ENCODE measurements at places on chromosomes 5 and 9.

- no peak for DNase-seq
These were observed 232.6 kb upstream of the TNC start for GRCh38 chr9:115350548-115350947.

- no peak for DNase-seq
These were observed 114.8 kb downstream of the ROR2 start for GRCh38 chr9:91835216-91835615.

DNA sequence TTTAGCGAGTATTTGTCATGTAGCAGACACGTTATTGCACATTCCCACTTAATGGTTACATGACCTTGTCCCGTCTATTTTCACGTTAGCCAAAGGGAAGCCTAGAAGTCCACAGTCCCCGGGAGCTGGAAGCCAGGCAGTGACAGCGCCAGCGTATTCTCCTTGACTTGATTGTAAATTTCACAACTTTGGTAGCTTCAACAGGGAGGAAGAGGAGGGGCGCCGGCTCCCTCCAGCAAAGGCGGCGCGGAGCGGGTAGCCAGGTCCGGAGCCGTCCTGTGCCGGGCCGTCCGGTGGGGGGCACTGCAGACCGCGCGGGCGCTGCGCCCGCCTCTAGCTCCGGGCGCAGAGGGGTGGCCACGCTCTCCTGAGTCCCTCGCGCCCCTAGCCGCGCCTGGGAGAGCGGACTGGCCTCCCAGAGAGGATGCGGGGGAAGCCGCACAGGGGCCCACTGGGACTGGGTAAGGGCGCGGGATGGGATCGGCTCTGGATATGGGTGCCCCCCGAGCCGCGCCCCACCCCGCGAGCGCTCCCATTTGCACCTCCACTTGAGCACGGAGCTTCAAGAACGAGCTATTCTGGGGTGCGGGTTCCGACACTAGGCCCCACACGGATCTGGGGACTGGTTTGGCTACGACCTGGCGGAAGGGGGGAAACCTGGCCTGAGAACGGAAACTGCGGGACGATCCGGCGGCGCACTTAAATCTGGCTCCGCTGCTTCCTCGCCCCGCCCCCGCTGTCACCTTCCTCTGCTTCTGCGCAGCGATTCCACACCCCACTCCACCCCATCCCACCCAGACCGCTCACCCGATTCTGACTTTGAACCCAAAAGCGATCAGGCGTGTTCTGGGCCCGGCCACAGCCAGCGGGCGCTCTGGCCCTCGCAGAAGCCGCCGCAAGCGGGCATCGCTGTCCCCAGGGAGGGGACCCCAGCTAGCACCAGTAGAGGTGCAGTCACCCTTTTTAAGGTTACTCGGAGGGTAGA, 23.8 kb downstream of the KLF4 start:
- no peak for DNase-seq

GRCh38 chr9:112072721-112073638, 102.1 kb downstream of the SUSD1 start:
- DNase-seq, result no peak

- DNase-seq, result no peak
These were observed 38.0 kb upstream of the PRDM12 start for GRCh38 chr9:130626249-130626996.

- DNase-seq, result no peak
These were observed 198.1 kb downstream of the SYK start for GRCh38 chr9:90999425-91000397.

DNA sequence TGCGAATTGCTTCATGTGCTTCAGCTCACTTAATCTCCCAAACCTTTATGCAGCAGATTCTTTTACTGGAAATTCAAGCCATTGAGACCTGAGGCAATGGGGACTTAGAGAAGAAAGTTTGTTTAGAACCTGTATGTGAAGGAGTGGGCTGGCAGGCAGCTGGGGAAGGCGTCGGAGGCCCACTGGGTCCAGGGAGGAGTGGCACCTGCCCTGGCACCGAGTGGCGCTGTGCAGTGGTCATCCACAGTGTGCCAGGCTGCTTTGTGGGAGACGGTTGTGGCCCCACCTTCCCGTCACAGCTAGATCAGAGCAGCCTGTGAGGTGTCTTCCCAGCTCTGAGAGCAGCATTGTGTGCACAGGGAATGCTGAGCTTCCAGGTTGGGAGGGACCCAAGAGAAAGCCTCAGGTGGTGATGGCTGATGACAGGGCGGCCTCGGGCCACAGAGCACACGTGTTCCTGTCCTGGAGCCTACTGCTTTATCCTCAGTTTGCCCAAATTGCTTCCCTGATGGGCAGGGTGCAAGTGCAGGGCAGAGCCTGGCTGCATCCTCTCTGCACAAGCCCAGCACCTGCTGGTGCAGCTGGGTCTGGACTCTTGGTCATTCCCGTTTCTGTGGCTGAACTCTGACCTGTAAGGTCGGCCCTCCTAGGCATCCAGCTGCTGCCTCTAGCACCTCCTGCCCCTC, 175.2 kb downstream of the CACNA1B start:
- peak; percentile 11 for DNase-seq

- no peak for DNase-seq
These were observed 12.6 kb downstream of the ANKDD1B start for GRCh38 chr5:75623846-75624245.

DNA sequence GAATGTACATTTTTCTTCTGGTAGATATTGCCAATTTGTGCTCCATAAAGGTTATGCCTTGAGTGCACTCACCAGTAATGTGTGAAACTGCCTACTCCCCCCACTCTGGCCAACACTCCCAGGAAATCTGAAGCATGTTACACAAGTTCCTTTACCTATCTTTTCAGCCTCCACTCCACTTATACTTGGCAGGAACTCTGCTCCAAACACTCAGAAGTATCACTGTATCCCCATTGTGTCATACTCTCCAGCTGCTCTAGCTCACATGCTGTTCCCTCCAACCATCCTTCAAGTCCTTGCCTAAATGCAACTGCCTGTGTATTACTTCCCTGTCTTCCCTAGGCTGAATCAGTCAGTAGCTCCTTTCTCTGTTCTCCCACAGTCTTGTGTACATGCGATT, 28.3 kb downstream of the POU4F3 start:
- DNase-seq, result no peak

GRCh38 chr9:113129884-113130283, 20.9 kb upstream of the SLC31A2 start:
- DNase-seq, result no peak

- DNase-seq, result no peak
These were observed 133.3 kb downstream of the CDH12 start for GRCh38 chr5:22719842-22720241.

- no peak for DNase-seq
These were observed 85.8 kb downstream of the SECISBP2 start for GRCh38 chr9:89404074-89404473.

DNA sequence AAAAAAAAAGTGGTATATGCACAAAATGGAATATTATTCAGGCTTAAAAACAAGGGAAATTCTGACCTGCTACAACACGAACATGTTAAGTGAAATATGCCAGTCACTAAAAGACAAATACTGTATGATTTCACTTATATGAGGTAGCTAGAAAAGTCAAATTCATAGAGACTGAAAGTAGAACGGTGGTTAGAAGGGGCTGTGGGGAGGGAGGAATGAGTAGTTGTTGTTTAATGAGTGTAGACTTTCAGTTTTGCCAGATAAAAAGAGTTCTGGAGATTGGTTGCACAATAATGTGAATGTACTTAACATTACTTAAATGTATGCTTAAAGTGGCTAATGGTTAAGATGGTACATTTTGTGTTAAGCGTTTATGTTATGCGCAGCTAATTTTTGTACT, 79.5 kb upstream of the IL12B start:
- no peak for DNase-seq

DNA sequence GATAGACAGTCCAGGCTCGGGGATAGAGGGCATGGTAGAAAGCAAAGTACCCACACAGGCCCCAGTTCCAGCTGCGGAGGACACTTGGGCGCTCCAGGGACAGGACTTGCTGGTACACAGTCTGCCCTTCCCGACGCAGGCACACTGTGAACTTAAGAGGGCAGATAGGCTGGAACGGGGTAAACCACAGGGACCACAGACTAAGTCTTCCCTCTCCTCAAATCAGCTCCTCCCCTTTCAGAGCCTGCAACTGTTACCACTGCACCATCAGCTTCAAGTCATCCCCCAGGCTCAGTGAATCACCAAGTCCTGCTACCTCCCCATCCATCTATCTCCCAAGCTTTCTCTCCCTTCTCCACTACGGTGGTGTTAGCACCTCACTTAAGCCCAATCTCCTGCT, 7.3 kb downstream of the GBA2 start:
- no peak for DNase-seq

DNA sequence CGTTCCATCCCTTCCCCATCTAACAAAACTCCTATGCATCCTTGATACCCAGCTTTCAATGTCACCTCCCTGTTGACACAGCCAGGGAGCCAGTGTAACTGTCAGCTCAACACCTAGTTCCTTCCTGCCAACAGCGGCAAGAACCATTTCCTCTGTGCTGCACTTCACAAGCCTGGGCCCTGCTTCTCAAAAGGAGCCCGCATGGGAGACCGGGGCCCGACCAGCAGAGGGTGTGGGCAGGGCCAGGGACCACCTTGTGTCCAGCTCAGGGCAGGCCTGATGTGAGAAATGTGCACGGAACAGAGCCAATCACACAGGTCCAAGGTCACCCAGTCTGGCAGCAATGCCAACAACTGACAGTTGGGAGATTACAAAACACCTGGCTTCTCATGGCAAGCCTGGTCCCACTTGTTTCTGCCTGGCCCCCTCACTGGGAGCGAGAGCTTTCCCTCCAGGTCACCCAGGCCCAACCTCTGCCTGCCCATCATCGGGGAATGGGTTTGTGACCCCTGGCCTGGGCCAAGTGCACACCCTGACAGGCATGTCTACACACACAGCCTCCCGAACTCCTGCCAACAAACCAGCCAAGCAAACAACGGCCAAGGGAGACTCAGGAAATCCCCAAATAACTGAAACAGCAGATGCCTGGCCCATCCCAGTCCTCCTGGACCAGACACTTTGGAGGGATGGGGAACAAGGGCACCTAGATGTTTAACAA, 3.1 kb downstream of the RNF44 start:
- DNase-seq, result peak; percentile 81

DNA sequence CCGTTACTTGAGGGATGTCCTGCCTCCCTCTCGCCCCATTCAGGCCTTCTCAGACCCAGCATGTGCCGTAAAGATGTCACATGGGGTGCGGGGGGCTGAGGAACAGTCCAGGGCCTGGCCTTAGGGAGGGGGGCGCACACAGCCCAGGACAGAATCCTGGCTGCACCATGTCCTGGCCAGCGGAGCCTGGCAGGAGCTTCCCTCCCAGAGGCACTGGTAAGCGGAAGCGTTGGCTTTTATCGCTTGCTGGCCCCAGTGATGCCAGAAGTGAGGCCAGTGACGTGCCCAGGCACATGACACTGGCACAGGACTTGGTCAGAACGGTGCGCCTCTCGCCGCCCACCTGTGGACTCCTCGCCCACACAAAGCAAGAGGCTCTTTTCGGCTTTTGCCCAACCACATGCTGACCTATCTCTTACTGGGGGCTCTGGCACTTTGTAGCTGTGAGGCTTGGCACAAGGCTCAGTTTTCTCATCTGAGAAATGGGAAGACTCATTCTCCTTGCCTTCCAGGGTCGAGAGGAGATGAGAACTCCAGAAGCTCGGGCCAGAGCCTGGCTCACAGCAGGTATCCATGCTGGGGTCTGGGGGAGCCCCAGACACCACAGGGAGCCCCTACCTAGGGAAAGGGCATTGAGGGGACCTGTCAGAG, 59.0 kb downstream of the LMX1B start:
- no peak for DNase-seq

GRCh38 chr5:96297867-96298266, 135.2 kb downstream of the PCSK1 start:
- peak; percentile 36 for DNase-seq

GRCh38 chr5:111749303-111750026, 7.5 kb downstream of the NREP start:
- no peak for DNase-seq

DNA sequence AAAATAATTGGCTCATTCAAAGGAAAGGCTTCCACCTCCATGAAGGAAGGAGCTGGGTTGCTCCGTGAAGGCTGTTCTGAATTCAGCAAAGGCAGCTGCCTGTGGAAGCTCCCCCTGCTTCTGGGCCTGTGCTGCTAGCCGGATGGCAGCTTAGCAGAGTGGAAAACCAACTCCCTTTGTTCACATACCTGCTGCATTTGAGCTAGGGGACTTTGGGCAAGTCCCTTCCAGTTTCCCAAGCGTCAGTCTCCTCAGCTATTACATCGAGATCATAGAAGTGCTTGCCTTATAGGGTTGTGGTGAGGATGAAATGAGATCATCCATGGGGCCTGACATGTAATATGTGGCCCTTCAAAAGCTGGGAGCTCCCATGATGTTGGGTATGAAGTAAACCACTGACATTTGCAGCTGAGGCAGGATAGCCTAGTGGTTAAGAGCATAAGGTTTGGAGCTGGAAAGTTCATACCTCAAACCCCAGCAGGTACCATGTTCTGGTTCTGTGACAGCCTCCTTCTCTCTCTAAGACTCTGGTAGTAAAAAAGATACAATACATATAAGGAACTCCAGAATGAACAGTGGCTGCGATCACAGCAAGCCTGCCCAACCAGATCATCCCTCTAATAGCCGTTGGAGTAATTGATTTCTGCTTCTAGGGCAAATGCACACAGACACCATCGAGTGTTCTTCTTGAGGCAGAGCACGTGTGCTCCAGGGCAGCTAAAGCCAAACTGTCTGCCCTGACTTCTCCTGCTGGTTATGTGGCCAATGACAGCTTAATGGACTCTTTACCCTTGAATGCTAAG, 11.0 kb upstream of the DENND1A start:
- DNase-seq, result no peak

DNA sequence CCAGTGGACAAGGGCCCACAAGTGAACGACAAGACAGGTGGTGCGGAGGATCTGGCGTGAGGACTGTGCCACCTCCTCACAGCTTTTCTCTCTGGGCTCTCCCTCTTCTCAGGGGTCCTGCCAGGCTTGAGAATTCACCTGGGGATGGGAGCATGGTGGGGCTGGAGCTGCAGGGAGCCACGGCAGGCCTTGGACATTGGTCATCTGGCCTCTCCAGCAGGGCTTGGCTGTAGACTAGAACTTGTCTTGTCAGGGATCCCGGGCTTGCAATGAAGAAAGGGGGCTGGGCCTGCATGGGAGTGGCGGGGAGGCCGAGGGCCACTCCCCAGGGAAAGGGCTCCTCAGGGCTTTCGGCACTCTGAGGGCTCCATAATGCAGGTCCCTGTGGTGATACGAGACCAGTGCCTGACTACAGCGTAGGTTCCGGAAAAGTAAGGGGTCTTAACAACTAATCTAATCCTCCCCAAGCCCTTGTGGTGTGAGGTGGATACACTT, 126.7 kb downstream of the MACROH2A1 start:
- DNase-seq, result no peak

Data from CD4-positive, alpha-beta T cell (primary cell).